ENCODE measurements at places on chromosomes 1 and 21.
A peak's percentile ranks its signal among the peaks of the same experiment; 100 is the strongest.

GRCh38 chr21:17793246-17794123, 25.7 kb downstream of the C21orf91 start:
- DNase-seq = no peak

- no peak for DNase-seq
Observed at GRCh38 chr1:19505693-19506457, 20.5 kb upstream of the CAPZB start.

GRCh38 chr1:241844593-241844992, 3.4 kb upstream of the EXO1 start:
- no peak for DNase-seq

GRCh38 chr1:229993060-229993459, 74.0 kb upstream of the GALNT2 start:
- DNase-seq = no peak

DNA sequence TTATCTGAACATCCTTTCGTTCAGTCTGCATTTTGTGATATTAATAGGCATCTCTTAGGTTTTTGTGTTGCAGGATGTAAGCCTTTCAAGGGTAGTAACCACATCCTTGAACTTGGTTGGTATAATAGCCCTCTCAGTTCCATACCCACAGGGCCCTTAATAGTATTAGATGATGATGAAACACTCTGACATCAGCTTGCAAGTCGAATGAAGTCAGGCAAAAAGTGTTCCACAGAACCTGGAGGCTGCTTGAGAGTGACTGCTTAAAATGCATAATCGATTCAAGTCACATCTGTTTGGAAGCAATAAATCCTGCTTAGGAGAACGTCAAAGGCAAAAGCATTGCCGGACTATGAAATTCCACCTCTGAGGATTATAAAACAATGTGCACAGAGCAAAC, 415.6 kb upstream of the KAZN start:
- DNase-seq = no peak

- no peak for DNase-seq
Observed at GRCh38 chr1:76068542-76068941, 6.0 kb upstream of the ST6GALNAC3 start.

DNA sequence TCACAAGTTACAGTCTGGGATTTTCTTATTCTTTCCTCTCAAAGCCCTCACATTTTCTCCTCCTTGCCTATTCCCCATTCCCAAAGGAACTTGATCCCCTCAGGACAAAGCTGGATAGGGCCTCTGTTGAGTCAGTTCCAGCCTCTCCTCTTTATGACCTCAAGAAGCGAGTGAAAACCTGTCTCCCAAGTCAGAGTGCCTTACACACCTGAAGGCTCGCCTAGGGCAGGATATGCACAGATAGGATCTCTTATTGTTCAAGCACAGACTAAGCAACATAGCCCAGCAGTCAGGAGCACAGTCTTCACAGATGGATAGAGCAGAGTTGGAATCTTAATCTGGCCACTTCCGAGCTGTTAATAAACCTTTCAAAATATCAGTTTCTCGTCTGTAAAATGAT, 60.8 kb upstream of the PRRC2C start:
- no peak for DNase-seq

GRCh38 chr1:109184687-109185086, 29.0 kb upstream of the SARS1 start:
- DNase-seq = no peak

- no peak for DNase-seq
Observed at GRCh38 chr1:184630679-184631060, 124.0 kb downstream of the EDEM3 start.

DNA sequence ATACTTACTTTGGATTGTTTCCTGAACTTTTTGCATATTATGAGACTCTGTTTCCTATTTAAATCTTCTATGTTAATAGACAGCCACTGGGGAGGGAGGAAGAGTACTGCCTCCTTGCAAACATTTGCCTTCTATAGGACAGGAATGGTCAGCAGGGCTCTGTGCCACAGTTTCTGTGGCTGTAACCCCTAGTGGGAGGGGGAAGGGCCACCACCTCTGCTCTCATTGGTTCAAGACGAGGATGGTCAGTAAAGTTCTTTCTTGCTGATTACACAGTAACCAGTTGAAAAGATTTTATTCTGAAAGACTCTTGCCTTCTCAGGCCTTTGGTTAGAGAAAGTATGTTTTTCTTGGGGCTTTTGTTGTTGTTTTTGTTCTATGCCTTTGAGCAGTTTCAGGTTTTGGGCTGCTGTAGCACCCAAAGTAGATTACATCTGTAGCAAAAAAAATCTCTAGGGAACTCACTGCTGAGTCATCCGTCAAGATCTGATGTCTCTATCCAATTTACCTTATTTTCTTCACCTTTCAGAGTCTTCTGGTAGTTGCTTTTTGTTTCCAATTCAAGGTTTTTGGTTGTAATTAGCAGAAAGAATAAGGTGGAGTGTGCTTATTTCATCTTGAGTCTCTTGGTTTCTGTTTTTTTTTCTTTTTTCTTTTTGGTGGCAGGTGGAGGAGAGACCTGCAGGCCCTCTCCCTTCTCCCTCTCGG, 23.1 kb downstream of the SLC35A3 start:
- no peak for DNase-seq

GRCh38 chr1:13737398-13737797, 37.4 kb downstream of the PRDM2 start:
- DNase-seq = peak; percentile 24

DNA sequence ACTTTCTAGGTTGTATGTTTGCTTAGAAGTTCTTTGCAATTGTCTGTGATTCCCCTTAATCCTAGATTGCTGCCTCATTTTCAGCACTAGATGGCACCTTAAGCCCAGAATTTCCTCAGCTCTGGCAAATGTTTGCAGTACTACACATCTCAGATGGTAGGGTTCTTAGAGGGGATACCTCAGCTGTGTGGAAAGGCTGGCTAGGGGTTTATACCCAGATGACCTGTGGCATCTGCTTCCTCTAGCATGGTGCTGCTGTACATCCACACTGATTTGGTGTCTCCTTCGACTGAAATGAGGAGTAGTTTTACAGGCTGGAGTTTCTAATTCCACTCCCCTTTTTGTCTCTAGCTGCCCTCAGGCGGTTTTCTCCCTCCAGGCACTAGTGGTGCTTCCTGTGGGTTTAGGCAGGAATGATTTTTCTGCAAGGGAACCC, 23.5 kb downstream of the ASB17 start:
- no peak for DNase-seq

DNA sequence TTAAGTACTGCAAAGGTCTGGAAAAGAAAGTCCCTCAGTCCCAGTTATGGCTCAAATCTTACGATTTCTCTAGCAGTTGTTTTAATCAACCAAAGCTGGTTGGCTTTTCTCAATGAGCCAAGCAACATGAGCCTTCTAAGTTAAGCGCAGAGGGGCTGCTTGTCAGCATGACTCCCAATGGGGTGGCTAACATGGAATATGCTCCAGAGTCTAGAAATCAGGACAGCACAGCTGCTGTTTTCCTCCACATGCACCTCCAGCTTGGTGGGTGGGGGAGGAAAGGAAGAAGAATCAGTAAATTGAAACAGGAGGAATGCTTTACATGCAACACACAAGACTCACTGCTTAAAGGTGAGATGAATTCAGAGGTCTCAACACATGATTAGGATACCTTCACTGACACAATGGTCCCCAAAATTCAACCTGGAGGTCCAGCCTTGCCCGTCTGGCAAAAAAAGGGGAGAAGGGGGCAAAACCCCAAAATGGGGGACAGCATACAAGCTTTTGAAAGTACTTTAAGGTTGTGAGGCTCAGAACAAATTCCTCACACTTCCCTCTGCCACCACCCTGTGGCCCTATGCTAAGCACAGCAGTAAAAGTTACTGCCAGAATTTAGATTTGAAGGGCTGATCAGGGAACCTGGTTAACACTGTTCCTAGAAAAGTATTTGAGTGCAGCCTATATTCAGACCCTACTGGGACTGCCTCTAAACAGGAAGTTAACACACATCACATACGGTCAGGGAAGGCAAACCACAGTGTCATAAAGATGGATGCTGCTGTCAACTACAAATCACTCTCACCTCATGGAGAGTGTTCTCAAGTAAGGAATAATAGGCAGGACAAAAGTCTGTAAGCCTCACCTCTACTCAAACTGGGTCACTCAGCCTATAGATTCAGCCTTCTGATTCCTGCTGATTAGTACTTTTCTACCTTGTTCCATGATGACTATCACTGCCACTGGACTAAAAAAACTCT, 2.6 kb downstream of the GATAD2B start:
- no peak for DNase-seq

DNA sequence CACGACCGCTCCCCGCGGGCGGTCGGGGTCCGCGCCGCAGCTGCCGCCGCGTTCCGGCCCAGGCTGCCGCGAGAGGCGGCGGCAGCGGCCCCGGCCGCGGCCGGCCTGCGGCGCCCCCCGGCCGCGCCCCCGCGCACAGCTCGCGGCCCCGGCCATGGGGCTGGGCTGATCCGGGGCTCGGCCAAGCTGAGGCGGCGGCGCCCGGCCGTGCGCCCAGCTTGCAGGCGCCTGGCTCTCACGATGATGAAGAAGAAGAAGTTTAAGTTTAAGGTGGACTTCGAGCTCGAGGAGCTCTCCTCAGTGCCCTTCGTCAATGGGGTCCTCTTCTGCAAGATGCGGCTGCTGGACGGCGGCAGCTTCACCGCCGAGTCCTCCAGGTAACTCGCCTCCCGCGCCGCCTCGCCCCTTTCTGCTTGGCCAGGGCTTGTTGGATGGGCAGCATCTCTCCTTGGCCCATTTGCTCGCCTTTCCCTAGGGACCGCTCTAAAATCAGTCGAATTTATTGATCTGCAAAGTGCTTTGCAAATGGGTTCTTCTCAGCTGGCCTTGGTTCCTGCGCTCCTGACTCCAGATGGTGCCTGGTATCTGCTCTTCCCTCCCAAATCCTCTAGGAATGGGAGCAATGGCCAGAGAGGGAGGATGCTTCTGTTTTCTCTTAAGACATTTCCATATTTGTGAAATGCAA, 431 bp downstream of the EEIG2 start:
- DNase-seq = no peak

GRCh38 chr1:111442457-111442856, 6.6 kb downstream of the WDR77 start:
- no peak for DNase-seq

GRCh38 chr1:32759997-32760623, 57.0 kb downstream of the YARS1 start:
- DNase-seq = no peak

DNA sequence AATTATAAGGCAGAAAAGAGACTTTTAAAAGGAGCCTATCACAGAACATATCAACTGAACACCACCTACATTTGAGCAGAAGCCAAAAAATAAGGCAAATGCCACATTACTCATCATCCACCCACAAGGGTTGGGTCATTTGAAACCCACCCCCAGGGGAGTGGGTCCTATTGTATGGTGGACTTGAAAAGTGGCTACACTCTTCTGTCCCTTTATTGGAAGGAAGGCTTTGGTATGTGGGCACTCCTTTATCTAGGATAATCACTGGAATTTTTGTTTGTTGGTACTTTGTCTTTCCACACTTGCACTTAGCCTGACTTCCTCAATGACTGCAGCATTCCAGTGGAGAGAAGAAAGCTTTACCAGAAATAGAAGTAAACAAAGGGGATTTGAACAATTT, 157.2 kb upstream of the COL11A1 start:
- no peak for DNase-seq

DNA sequence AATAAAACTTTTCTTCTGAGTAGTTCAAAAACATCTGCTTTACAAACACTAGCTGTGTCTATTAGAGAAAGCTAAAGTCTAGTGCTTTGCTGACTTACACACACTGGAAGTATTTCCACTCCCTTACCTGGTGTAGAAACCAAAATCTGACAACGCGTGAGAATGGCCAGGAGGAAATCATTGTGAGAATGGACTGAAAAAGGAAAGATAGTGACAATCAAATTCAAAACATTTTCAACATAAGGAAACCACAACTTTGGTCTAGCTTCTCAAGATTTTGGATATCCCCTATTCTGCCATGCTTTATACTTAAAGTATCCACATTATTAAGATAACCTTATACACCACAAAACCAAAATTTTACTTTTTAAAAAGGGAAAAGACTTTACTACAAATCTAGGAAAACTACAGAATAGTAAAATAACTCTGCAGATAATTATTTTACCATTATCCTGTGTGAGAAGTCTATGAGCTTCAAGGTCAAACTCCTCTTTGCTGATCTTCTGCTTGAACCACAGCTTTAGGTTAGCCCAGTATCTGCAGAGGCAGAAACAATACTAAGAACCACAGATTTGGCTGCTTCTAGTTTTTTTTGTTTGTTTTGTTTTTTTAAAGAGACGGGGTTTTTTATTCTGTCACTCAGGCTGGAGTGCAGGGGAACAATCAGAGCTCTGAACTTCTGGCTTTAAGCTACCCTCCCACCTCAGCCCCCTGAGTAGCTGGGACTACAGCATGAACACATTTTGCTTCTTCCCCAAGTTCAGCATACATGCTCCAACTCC, 6.6 kb downstream of the TADA1 start:
- no peak for DNase-seq

- no peak for DNase-seq
Observed at GRCh38 chr1:244414543-244414942, 37.2 kb downstream of the ADSS2 start.

GRCh38 chr1:64172458-64172983, 30.9 kb upstream of the UBE2U start:
- peak; percentile 78 for DNase-seq

Measured in NCI-H1417 treated with DMSO at 0.1 percent for 48 hours (cell line).